Common myeloid progenitor, CD34-positive (primary cell): ENCODE measurements at places on chromosomes 12 and 14.

GRCh38 chr14:101224356-101225156, 321.0 kb upstream of the RTL1 start:
- DNase-seq = no peak

DNA sequence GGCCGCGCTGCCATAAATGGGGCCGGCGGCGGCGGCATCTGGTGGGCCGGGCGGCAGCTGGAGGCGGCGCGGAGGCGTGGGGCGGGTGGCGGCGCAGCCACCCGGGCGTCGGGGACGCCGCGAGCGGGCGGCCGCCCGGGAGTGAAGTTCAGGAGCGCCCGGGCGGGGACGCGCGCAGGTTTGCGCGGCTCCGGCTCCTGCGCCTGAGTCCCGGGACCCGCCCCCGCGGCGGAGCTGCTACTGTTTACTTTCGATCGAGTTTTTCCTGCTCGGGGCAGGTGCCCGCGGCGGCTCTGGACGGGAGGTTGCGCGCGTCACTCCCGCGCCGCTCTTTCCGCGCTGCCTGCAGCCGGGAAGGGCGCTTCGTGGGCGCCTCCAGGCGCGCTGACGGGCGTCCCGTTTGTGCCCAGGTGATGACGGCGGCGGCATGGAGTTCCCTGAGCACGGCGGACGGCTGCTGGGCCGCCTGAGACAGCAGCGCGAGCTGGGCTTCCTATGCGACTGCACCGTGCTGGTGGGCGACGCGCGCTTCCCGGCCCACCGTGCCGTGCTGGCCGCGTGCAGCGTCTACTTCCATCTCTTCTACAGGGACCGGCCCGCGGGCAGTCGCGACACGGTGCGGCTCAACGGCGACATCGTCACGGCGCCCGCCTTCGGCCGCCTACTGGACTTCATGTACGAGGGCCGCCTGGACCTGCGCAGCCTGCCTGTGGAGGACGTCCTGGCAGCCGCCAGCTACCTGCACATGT, at the start of gene ZBTB42:
TSS of gene ZBTB42 (plus strand) at position 331 of the 749 bp plus-strand sequence. CDS start at position 428, 97 bp downstream.
- DNase-seq = peak; percentile 74

DNA sequence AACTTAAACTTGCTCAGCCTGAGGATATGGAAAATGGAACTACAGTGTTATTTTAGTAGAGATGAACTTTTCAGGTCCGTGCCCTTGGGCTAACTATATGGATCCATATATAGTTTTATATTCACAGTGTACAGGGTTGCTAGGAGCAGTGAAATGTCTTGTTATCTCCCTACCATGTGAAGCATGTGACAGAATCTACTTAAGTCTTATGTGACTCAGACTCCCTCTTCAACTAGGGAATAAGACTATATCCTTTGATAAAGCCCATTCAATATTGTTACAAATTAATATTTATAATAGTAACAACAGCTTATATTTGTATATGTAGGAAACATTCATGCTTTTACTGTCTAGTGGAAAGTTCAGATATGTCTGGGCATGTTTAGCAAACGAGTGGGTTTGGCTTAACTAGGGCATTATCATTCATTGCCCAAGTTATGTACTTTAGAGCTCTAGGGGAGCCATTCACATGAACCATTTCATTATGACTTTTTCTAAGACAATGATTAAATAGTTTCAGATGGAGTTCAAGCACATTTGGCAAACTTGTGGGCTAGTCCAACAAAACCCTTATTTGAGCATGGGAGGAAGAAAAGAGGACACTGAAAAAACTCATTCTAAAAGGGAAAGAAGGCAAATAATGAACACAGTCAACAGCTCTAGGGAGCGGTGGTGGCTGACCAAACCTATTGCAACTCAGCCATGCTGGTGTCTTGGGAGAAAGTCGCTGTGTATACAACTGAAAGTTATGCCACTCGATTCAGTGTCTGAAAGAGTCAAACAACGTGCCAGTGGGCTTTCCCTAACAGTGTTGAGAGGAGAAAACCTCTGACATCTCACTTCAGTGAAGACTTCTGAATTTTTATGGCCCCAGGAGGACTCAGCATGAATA, 305.9 kb upstream of the G2E3 start:
- DNase-seq = no peak

DNA sequence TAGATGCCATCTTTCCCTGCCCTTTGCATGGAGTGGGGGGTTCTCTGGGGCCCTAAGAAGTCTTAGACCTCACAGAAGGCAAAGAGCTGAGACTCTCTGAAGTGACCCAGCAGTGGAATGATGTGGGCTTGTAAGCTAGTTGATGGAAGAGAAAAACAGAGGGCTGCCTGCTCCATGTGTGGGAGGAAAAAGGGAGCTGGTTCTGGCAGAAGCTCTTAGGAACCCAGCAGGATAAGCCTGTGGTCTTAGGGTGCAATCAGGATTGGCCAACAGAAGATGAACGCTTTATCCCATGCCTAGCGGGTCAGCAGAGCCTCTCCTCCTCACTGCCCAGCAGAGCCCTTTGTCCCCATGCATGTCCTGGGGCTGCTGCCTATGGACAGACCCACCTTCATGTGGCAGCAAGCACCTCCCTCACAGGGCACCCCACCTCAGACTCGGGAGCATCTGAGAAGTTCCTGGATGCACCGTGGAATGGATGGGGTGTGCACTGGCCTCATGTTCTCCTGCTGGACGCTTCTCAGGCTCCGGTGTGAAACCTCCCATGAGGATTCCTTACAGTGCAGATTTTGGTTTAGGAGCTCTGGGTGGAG, 152.7 kb downstream of the ADGRD1 start:
- no peak for DNase-seq

DNA sequence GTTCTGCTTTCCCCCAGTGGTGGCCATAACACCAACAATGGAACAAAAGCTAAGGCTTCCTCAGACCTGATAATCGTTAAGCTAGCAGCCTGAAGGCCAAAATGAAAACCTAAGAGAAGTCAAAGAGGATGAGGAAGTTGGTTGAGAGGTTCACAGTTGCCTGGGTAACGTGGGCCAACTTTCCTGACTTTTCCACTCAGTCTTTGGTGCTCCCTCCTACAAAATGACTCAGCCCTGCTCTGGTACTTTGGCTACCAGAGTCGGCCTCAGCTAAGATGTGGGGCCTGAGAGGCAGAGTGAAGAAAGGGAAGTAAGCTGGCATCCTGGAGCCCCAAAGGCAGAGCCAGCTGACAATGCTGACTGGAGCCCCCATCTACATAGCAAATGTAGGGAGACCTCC, 14.9 kb upstream of the FKBP11 start:
- DNase-seq = peak; percentile 66

DNA sequence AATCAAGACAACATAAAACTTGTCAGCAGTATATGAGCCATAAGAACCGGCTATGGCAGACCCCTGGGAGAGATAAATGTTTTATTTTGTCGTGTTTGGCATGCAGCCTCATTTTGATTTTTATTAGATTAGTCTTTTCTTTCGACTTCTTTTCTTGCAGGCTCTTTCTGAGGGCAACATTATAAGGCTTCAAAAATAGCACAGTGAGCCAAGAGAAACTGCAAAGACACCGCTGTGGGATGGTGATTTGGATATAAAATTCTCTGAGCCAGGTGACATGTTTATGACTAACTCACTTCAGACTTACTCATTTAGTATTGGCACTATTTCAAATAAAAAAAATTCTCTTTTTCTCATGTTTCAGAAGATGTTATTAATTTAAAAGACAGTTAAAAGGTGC, 96.8 kb upstream of the PKP2 start:
- DNase-seq = no peak

GRCh38 chr12:62247281-62248045, 12.7 kb upstream of the USP15 start:
- DNase-seq = no peak

DNA sequence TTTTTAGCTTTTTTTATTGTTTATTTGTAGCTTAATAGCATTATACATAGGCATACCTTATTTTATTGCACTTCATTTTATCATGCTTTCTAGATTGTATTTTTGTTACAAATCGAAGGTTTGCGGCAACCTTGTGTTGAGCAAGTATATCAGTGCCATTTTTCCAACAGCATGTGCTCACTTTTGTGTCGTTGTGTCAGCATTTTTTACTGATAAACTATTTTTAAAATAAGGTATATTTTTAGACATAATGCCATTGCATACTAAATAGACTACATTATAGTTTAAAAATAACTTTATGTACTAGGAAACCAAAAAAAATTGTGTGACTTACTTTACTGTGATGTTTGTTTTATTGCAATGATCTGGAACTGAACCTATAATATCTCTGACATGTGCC, 56.2 kb upstream of the RESF1 start:
- DNase-seq = no peak

- no peak for DNase-seq
Observed at GRCh38 chr14:27190296-27190695, 592.5 kb upstream of the NOVA1 start.

DNA sequence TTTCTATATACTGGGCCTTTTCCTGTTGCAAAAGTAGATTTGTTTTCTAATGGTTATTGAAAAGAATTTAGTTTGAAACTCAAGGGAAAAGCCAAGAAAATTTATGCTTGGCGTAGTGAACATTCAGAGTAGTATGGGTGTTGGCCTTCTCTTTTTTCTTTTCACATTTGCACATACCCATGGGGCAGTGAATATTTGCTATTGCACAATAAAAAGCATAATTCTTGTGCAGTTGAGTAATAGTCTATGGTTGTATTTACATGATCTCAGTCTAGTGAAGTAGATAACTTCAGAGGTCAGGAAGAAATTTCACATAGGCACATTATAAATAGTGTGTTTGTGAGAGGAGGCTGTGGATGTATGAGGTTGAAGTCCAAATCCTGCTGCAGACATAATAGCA, 158.1 kb downstream of the FLRT2 start:
- DNase-seq = no peak

DNA sequence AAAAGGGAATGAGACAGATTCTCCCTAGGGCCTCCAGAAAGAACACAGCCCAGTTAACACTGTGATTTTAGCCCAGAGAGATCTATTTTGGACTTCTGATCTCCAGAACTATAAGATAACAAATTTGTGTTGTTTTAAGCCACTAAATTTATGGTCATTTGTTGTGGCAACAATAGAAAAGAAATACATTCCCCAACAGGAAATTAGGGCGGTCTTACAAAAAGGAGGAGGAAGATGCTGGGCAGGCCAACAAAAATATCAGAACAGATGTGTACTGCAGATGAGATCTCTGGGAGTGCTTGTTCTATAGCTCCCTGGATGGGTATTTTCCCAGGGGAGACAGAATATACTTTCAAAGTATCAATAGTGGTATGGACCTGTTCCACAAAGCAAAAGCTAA, 32.0 kb upstream of the SOCS2 start:
- no peak for DNase-seq

DNA sequence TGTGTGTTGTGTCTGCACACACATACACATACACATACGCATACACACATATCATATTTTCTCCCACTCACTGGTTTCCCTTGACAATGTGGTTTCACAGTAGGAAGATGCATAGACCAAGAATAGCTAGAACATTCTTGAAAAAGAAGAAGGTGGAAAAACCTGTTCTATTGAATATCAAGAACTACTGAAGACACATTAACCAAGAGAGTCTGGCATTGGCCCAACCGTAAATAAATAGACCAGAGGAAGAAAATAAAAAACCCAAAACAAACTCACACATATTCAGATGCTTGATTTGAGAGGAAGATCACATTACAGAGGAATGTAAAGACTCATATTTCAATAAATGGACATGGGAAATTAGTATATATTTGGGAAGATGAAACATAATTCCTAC, 311.3 kb downstream of the FOXG1 start:
- no peak for DNase-seq

DNA sequence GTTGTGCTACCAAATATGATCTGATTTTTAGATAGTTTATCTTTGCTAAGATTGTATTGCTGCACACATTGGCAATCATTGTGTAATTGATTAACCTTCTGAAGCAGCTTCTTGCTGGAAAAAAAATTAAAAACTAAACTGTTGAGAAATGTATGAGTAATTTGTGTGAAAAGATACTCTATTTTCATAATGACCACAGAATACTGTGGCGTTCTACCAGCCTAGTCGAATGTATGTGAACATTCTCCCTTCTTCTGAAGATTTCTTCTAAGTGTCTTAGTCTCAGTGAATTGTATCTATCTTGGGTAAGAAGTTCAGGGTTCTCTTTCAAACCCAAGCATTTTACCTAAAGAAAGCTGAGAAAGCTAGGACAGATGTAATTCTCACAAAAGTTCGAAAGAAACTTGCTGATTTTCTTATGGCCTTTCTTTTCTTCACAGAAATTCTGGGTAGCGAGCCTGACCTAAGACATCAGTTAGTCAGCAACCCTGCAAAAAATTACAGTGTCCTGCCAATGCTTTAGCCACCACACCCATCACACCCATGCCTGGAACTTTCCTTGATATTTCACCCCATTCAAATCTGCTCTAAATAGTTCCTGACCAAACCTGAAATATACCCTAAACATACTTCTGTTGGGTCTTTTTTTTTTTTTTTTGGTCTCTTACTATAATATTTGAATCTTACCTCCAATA, 27.1 kb upstream of the C12orf71 start:
- DNase-seq = no peak
